ENCODE measurements at places on chromosomes 3 and 15.

GRCh38 chr3:47419083-47420043 lies 38.5 kb downstream of the PTPN23 start:
- no peak for DNase-seq

DNA sequence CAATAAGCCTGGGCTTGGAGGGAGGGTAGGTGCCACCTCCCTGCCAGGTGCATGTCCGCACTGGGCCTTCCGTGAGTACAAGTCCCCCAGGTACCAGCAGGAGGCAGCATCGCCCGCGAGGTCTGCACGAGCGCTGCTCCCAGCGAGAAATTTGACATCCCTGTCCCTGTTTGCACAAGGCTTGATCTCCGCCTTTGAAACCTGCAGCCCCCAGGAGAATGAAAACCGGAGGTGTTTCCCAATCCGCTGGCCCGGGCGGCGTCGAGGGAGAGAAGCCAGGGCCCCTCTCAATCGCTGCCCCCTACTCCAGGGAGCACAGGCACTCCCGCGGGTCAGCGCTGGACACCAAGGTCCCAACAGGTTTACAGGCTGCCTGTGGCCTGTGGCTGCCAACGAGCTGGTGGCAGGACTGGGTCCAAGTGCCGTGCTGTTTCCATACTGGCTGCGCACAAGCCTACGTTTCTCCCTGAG lies 961 bp downstream of the HAPLN3 start:
- DNase-seq: no peak

GRCh38 chr3:183626877-183627594 lies 8.4 kb upstream of the KLHL24 start:
- DNase-seq: no peak

- DNase-seq: no peak
Measured at GRCh38 chr3:16336825-16337224, 71.8 kb downstream of the OXNAD1 start.

GRCh38 chr3:144501467-144501866 lies 529.8 kb downstream of the DIPK2A start:
- DNase-seq: no peak

GRCh38 chr3:187242435-187242834 lies 45.1 kb downstream of the RTP1 start:
- DNase-seq: no peak

Data from occipital lobe (tissue), 3 donors.